ENCODE measurements at places on chromosomes 4 and X. TPM values are rescaled to one million over a fixed set of nuclear protein-coding genes. Genes with fewer than 3 reads are reported as not detected.

Gene XAGE1A
- total RNA-seq: not detected

- DNase-seq: no peak
Observed at GRCh38 chrX:7606039-7606652, 236.8 kb upstream of the VCX start.

DNA sequence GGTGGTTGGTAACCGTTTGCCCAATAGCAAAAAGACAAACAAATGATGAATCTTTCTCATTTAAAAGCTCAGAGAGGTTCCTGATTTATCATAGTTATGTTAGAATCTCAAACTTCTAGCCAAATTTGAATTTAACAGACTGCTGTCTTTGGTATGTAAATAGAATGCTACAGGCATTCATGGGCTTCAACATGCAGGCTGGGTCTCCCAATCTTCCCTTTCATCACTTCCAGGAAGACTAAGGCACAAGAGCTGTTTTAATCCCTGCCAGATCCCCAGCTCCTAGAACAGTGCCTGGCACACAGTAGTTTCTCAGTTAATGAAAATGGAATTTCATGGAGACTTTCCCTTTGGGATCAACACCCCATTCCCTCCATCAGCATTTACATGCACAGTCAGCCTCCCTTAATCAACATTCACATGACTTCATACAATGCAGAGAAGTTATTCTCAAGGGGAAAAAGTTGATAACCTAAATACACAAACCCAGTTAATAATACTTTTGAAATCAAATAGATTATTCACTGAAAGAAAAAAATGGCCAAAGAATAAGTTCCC lies 107.6 kb upstream of the C1QTNF7 start:
- no peak for DNase-seq

Gene PIGA
- 6.3 TPM for total RNA-seq

Gene TMPRSS11A
- not detected for total RNA-seq

DNA sequence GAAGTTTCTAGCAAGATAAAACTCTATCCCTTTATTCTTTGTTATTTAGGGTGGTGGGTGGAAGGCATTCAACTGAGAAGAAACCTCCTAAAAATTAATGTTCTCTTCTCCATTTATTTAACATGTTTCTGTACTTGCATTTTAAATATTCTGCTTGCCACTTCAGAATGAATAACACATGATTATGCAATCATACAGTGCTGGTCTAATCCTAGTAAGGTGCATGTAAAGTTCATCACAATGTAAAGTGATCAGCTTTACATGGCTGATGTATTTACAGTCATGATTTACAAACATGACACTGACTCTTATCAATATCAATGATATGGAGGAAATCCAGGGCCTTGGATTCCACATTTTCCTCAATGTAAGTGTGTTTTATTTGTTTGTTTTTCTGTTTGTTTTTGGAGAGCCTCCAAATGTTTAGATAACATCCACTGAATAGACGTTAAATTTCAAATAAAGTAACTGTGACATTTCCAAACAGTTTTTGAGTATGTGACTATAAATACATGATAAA lies 342.1 kb upstream of the CTSO start:
- no peak for DNase-seq

Data from adrenal gland (tissue), 19 donors.